ENCODE measurements at places on chromosomes 6 and 20. TPM values are rescaled to one million over a fixed set of nuclear protein-coding genes. Genes with fewer than 3 reads are reported as not detected.

DNA sequence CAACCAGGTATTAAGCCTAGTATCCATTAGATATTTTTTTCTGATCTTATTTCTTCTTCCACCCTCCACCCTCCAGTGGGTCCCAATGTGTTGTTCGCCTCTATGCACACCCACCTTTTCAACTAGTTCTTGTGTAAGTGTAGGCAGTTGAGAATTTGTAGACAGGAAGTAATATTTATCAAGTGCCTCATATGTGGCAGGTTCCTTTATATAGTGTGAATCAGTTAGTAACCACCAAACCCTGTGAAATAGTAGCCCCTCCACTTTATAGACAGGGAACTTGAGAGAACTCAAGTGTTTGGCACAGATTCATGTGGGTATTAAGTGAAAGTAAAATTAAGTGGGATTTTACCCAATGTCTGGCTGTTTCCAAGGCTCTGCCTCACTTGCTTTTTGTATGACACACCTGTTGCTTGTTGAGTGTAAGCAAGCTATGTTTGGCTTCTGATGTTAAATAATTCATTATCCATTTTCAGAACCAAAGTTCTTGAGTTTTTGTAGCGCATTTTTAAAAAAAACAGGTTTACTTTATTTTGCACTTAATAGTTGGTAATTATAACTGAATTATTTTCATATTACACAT, 24.8 kb downstream of the AFDN start:
- no peak overlapping the region for H3K4me3 ChIP-seq
- H3K27ac ChIP-seq, result no peak overlapping the region
- H3K4me1 ChIP-seq, result peaks cover 10% of the 10 kb centered on the region

DNA sequence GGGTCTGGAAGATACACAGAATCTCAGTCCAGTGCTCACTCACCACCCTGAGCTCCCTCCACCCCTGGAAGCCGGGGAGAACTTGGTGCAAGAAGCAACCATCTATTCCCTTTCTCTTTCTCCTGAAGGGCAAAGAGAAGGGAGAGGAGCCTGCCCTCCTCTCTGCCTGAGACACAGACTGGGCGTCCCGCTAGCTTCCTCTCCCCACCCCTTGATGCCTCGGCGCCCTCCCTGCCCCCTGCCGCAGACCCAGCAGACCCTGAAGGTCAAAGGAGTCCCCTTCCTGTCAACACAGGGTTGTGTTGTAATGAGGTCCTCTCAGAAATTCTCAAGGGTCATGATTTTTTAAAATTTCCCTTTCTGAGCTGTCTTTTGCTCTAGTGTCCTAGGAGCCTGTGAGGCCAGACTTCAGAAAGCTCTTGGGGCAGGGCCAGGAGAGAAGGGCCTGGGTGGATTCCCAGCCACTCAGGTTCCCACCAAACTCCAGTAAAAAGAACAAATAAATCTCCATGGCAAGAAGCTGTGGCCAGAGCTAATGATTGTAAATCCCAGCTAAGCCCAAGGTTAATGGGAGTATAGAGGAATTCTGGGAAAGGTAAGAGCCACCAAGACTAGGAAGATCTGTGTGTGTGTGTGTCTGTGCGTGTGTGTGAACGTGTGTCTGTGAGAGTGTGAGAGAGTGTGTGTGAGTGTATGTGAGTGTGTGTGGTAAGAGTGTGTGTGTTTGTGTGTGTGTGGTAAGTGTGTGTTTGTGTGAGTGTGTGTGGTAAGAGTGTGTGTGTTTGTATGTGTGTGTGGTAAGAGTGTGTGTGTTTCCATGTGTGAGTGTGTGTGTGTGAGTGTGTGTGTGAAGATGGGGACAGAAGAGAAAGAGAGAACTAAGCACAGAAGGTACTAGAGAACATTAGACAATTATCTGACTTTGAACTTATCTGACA, 1.1 kb upstream of the JPH2 start:
- no peak overlapping the region for H3K27ac ChIP-seq
- no peaks in the 10 kb centered on the region for H3K36me3 ChIP-seq
- H3K4me1 ChIP-seq, result peaks cover 17% of the 10 kb centered on the region
- no peak for DNase-seq

GRCh38 chr20:4062721-4063606, 47.6 kb upstream of the RNF24 start:
- DNase-seq, result no peak
- H3K27me3 ChIP-seq, result no peaks in the 10 kb centered on the region
- H3K4me1 ChIP-seq, result peaks cover 18% of the 10 kb centered on the region
- no peak overlapping the region for H3K4me3 ChIP-seq

DNA sequence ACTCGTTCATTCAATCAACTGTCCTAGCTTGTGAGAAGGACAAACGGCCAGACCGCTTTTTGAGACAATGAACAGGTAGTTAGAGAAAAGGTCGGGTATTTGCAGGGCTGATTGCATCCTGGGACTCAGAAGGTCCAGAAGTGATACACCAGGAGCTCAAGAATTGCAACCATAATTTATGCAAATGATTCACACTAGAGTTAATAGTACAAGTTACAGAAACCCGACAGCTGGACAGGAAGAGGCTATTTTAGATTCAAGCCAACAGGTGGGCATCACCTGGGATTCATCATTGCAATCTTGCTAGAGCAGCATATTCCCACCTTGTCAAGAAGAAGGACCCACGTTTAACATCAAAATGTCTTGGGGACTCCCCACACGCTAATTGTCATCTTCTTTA, 83.5 kb downstream of the TNFAIP3 start:
- no peak overlapping the region for H3K27ac ChIP-seq
- no peaks in the 10 kb centered on the region for H3K27me3 ChIP-seq
- no peaks in the 10 kb centered on the region for H3K36me3 ChIP-seq

DNA sequence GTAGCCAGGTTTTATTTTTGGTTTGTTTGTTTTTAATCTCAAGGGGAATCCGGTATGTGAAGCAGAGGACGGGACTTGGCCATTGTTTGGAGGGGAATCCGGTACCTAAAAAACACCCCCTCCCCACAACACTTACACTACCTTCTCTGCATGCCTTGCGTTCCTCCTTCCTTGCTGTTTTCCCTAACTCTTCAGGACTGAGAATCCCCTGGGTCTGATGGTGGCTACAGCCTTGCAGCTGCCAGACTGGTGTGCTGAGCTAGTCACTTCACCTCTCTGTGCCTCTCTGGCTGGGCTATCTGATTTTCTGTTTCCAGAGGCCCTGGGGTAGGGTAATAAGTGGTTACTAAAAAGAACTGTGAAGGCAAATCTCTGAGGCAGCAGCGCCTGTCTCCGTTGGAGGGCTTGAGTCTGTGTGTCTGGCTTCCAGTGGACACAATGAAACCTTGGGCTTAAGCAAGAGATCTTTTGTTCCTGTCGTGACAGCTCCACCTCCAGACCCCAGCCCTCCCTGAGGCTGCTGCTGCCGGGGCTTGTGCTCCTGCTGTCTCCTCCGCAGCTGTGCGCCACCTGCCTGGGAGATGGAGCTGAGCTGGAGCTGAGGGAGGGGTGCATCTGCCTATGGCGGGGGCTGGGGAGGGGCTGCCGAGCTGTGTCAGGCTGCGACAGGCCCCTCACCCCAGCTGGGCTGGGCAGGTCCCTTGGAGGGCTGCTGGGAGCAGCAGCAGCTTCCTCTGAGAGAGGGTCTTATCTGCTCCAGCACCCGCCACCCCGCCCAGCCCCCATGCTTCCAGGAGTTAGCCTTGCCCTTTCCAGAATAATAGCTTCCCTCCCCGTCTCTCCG, 65.8 kb upstream of the CCDC167 start:
- H3K4me3 ChIP-seq, result no peak overlapping the region

DNA sequence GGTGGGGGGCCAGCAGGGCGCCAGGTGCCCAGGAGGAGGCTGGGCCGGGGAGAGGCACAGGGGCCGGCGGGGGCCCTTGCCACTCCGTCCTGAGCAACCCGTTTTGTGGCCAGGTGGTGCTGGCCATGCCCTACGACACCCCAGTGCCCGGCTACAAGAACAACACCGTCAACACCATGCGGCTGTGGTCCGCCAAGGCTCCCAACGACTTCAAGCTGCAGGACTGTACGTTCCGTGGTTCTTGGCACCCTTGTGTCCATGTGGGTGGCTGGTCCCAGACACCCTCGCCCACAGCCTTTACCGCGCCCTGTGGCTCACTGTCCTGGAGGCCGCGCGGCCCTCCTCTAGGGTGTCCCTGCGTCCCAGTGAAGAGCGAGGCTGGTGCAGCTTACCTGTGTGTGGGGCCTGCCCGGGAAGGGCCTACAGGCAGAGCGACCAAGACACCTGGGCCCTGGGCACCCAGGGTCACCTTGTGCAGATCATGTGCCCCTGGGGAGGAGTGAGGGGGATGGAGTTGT, 28.7 kb downstream of the PYGB start:
- no peak for DNase-seq
- no peak overlapping the region for H3K27ac ChIP-seq
- no peaks in the 10 kb centered on the region for H3K27me3 ChIP-seq
- no peak overlapping the region for H3K4me3 ChIP-seq
- no peaks in the 10 kb centered on the region for H3K4me1 ChIP-seq
- no peaks in the 10 kb centered on the region for H3K36me3 ChIP-seq

- H3K36me3 ChIP-seq, result peaks cover 4% of the 10 kb centered on the region
- H3K4me3 ChIP-seq, result no peak overlapping the region
- DNase-seq, result no peak
- peaks cover 12% of the 10 kb centered on the region for H3K27me3 ChIP-seq
- no peak overlapping the region for H3K27ac ChIP-seq
- no peaks in the 10 kb centered on the region for H3K4me1 ChIP-seq
Observed at GRCh38 chr6:155493694-155494143, 38.1 kb upstream of the NOX3 start.

DNA sequence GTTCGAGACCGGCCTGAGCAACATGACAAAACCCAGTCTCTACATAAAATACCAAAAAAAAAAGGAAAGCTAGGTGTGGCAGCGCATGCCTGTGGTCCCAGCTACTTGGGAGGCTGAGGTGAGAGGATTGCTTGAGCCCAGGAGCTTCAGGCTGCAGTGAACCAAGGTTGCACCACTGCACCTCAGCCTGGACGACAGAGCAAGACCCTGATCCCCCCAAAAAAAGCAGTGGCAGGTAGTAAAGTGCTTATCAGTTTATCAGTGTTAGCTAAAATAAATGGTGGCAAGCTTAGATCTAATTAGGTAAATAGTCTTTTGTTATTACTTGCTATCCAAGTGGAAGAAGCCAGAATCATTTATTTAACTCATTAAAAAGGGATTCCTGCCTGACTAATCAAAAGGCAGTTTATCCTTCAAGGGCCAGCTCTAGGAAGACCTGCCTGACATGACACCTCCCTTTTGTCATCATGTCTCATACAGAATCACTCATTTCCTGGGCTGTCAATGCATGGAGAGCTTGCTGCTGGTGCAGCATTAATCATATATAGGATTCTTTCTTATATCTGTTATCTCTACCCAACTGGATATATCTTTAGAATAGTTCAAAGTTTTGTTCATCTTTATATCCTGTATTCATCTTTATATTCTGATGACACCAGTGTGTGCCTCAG, 9.6 kb downstream of the DSTN start:
- no peak overlapping the region for H3K4me3 ChIP-seq
- no peak for DNase-seq
- H3K36me3 ChIP-seq, result peaks cover 11% of the 10 kb centered on the region
- no peaks in the 10 kb centered on the region for H3K27me3 ChIP-seq
- peaks cover 17% of the 10 kb centered on the region for H3K4me1 ChIP-seq
- H3K27ac ChIP-seq, result no peak overlapping the region

RBPJL gene
- total RNA-seq, result not detected

SIRPB1 gene
- total RNA-seq, result 8.3 TPM

DNA sequence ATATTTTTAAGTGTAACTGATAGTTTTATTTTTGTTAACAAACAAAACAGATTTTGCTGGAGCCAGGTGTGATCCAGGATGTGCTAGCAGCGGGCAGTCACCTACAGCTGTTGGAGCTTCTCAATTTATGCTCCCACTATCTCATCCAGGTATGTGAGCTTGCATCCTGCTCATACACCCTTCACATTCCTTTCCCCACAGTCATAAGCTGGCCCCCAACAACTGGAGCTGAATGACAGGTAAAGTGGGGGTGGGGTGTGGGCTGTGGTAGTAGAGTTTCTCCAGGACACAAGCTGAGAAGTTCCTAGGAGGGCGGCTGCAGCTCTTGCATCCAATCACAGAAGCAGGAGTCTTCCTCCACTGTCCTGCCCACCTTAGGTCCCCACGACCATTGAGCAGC, 140.1 kb downstream of the KLHL32 start:
- H3K27ac ChIP-seq, result no peak overlapping the region
- H3K27me3 ChIP-seq, result no peaks in the 10 kb centered on the region
- no peaks in the 10 kb centered on the region for H3K36me3 ChIP-seq
- no peak for DNase-seq
- H3K4me3 ChIP-seq, result no peak overlapping the region
- peaks cover 9% of the 10 kb centered on the region for H3K4me1 ChIP-seq

DNA sequence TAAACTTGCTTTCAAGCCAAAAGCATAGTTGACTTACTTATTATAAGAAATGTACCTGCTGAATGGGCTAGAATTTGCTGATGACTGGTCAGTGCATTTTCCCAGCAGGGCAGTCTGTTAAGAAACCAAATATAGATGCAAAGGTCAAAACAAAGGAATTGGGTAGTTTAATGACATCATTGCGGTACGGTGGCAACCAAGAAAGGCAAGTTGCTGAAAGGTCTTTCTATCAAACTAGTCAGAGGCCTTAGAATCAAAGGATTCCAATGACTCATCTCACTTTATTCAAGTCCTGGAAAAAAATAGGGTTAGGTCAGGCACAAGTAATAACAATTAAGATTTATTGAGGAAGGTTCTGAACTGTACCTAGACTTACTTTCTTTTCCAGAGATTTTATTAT, 76.4 kb downstream of the KIZ start:
- peaks cover 5% of the 10 kb centered on the region for H3K36me3 ChIP-seq
- H3K4me3 ChIP-seq, result no peak overlapping the region
- no peak for DNase-seq
- H3K27me3 ChIP-seq, result no peaks in the 10 kb centered on the region

FAM210B gene
- 3.5 TPM for total RNA-seq

GRCh38 chr6:169385237-169385880, 131.7 kb upstream of the THBS2 start:
- H3K36me3 ChIP-seq, result no peaks in the 10 kb centered on the region
- DNase-seq, result no peak
- H3K4me3 ChIP-seq, result no peak overlapping the region

DNA sequence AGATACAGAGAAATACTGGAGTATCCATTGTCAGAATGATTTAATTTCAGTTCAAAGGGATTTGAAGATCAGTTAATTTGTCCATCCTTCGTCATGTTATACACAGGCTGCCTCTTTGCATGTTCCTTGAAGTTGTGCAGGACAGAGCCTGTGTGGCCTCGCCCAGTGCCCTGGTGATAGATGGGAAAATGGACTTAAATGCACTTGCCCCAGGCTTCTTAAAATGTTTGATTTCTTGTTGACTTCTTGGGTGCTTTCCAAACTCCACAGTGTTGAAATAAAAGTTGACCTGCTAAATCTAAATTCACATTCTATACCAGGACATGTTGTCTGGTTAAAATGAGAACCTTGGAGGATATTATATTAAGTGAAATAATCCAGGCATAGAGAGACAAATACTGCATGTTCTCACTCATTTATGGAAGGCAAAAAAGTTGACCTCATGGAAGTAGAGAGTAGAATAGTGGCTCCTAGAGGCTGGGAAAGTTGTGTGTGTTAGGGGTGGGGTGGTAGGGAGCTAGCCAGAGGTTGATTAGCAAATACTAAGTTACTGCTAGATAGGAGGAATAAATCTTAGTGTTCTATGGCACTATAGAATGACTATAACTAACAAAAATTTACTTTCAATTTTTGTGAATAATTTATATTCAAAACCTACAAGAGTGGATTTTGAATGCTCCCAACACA, 25.3 kb downstream of the MARCKS start:
- no peaks in the 10 kb centered on the region for H3K36me3 ChIP-seq
- peaks cover 33% of the 10 kb centered on the region for H3K27me3 ChIP-seq
- no peak for DNase-seq

LPIN3 gene
- total RNA-seq, result 1.5 TPM

HTR1B gene
- not detected for total RNA-seq

PDE7B gene
- total RNA-seq, result 3.5 TPM

GRCh38 chr6:21846541-21847451, 253.2 kb downstream of the SOX4 start:
- H3K27ac ChIP-seq, result no peak overlapping the region
- no peak overlapping the region for H3K4me3 ChIP-seq
- H3K36me3 ChIP-seq, result no peaks in the 10 kb centered on the region
- no peak for DNase-seq
- H3K4me1 ChIP-seq, result no peaks in the 10 kb centered on the region
